Left colon (tissue), 2 donors: ENCODE measurements at places on chromosomes 6 and 20.

- DNase-seq: peak; percentile 2
These were observed 43.5 kb downstream of the PMEPA1 start for GRCh38 chr20:57666106-57666833.

- DNase-seq: no peak
These were observed 84.4 kb downstream of the BACH2 start for GRCh38 chr6:90212274-90212673.

GRCh38 chr6:20242397-20242796 is 30.1 kb upstream of the MBOAT1 start:
- DNase-seq: no peak

- no peak for DNase-seq
These were observed 348.4 kb downstream of the TPBG start for GRCh38 chr6:82711971-82712370.

DNA sequence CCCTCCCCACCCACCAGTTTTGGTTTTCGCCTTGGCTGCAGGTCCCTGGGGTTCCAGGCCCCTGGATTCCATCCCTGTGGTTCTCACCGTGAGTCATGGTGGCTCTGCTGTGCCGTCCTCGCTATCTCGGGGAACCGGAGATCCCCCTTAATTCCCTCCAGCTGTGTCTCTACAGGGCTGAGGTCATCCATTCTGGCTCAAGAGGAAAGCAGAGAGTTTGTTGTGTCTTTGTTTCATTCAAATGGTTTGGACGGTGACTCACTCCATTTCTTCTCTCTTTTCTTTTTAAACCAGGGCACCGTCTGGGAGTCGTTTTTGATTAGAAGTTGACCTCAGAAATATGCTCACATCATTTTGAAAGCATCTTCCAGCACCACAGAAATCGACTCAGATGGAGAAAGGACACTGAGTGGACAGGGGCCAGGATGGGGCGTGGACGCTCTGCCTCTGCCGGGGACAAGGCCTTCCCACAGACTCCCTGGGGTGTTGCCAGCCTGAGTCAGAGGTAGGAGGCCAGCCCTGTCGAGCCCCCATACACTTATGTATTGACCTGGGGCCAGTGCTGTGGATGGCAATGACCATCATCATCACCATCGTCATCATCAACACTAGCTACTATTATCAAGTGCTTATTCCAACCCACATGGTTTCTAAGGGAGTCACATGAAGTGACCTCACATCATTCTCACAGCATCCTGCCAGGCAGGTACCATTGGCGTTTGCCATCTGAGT is 176.2 kb downstream of the NFATC2 start:
- no peak for DNase-seq

GRCh38 chr6:21754891-21755290 is 161.3 kb downstream of the SOX4 start:
- DNase-seq: no peak

GRCh38 chr6:16285467-16286150 is 47.2 kb downstream of the GMPR start:
- no peak for DNase-seq

GRCh38 chr20:19690462-19690861 is 67.6 kb upstream of the RIN2 start:
- DNase-seq: no peak

DNA sequence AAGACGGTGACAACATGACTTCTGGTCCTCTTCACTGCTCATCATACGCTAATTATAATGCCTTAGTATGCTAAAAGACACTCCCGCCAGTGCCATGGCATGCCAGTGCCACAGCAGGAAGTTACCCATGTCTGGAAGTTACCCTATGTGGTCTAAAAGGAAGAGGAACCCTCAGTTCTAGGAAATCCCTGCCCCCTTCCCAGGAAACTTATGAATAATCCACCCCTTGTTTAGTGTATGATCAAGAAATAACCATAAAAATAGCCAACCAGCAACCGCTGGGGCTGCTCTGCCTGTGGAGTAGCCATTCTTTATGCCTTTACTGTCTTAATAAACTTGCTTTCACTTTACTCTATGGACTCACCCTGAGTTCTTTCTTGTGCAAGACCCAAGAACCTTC is 15.8 kb upstream of the SERPINB9 start:
- no peak for DNase-seq

DNA sequence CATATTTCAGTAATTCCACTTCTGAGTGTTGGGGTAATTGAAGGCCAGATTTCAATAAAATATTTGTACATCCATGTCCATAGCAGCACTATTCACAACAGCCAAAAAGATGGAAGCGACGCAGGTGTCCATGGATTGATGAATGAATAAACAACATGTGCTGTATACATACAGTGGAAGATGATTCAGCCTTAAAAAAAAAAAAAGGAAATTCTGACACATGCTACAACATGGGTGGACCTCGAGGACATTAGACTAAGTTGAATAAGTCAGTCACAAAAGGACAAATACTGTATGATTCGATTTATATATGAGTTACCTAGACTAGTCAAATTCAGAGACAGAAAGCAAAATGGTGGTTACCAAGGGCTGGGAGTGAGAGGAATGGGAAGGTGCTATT is 57.2 kb downstream of the TRAM2 start:
- no peak for DNase-seq

- DNase-seq: no peak
These were observed 159.2 kb downstream of the ATXN1 start for GRCh38 chr6:16602035-16602434.

DNA sequence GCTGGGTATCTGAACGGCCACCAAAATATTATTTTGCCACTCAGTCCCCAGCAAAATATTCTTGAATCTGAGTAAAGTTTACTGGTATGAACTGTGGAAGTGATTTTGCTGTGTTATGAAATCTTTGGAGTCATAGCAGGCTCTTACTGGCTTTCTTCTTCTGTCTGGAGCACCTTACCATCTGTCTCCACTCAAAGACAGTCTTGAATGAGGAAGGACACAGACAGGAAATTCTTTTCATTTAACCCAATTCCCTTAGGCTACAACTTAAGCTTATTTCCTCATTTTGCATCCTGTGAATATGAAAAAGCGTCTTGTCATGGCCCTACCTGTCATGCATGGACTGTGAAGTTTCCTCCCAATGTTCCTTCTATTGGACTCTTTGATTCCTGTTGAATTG is 24.7 kb downstream of the FNDC1 start:
- no peak for DNase-seq

- DNase-seq: no peak
These were observed 74.6 kb upstream of the THBS2 start for GRCh38 chr6:169328112-169328801.

- DNase-seq: no peak
These were observed 103.9 kb downstream of the EPM2A start for GRCh38 chr6:145631374-145631773.

GRCh38 chr20:61732511-61733210 is 333.0 kb downstream of the TAF4 start:
- DNase-seq: no peak

DNA sequence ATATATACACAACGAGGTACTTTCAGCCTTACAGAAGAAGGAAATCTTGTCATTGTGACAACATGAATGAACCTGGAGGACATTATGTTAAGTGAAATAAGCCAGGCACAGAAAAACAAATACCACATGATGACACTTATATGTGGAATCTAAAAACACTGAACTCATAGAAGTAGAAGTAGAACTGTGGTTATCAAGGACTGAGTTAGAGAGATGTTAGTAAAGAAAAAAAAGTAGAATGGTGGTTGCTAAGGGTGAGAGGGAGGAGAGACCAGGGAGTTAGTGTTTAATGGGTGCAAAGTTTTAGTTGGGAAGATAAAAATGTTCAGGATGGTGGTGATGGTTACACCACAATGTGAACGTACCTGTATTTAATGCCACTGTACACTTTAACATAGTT is 4.8 kb upstream of the STX11 start:
- DNase-seq: no peak

GRCh38 chr6:143241111-143241510 is 180.4 kb downstream of the AIG1 start:
- DNase-seq: no peak

DNA sequence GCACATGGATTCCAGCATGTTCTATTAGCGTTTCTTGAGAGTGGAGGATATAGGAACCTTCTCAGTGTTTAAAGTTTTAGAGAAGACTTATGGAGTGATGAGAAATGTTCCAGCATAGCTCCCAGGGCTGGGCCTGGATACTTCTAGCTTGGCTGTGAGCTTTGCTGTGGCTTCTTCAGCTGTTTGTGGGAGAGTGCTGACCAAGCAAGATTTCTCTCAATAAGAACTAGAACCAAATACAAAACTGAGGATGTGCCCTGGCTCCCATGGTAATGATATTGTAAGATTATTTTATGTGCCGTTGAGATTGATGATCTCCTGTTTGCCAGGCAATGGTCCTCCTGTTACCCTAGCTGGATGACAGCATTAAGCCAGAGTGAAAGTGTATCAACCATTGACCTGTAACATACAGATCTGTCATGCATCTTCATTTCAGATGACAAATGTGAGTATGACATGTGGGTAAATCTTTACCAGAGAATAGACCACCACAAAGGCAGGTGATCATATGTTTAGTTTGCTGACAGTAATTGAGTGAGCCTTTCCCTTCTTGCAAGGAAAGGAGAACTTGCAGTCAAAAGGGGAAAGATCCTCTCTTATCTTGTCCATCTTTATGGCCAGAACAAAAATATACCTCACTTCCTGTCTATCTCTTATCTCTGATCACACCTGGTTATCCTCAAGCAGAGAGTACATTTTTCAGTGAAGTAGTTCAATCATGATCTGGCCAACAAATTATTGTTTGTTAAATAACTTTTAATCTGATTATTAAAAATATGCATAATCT is 180.1 kb downstream of the SLC24A3 start:
- no peak for DNase-seq

DNA sequence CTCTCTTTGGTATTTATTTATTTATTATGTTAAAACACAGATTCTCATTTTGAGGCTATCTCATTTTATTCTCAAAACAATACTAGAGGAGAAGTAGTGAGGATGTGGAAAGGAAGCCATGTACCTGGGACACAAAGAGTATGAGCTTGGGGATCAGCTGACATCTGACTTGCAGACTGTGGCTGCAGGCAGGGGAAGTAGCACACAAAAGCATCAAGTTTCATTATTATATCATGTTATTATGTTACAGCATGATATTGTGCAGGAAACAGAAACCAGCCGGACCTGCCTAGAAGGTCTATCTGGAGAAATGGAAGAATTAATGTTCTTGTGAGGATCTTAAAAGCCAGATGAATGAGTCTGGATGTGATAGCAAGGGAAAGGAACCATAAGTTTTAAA is 248.2 kb downstream of the KHDC1L start:
- DNase-seq: no peak

GRCh38 chr6:150252714-150253444 is 110.0 kb downstream of the PPP1R14C start:
- no peak for DNase-seq

DNA sequence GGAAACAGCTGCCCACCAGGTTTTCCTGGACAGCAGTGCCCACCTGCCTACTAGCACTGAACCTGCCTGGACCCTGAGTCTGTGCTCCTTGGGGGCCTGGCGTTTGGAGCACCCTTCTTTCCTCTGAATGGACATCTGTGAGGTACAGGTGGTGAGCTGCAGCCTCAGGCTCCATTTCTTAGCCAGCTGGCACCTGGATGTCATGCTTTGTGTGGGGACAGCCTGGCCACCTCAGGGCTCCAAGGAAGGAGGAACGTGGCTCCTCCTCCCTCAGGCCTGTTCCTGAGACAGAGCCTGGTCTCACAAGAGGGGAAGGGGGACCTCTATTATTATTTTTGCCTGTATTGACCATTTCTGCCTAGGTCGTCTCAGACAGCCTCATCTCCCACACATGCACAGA is 8.1 kb downstream of the TMEM151B start:
- DNase-seq: no peak

DNA sequence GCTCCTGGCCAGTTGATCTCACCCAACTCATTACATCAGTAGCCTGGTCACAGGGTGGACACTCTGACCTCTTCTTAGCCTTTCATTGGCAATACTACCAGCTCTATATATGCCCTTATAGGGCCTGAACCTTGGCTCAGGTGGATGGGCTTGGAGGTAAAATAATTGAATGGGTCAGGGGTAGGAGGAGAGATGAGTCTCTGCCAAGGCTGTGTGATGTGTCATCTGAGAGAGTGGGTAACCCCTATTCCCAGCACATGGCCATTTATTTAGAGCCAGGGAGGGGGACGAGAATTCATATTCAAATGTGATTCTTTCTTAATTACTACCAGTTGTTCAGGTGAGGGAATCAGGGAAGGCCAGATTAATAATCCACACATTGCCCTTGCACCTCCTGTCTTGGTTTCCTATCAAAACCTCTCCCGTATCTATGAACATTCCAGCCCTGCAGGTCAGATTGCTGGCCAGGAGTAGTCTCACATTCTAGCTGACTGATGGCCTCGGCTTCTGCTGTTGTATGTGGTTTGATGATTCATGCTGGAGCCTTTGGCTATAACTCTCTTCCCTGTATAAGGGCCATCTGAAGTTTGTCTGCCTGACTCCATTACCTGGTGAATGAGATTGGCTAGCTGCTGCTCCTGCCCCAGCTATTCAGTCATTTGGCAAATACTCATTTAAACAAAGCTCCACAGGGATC is 13.4 kb downstream of the C20orf173 start:
- DNase-seq: no peak

DNA sequence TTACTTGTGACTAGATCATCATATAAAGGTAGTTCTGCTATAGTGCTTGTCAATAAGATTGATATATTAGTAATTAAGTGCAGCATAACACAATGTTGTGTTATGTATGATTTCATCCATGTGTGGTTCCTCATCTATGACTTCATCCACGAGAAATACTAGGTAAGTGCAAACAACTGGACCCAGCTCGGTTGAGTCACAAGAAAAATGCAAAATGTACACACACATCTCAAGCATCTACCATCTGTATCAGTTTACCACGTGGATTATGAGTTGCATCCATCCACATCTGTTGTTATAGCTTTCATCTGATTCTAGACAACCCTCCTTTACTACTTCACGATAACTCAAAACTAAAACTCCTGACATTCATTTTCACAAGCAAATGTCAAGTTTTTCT is 517.0 kb upstream of the CITED2 start:
- DNase-seq: no peak

DNA sequence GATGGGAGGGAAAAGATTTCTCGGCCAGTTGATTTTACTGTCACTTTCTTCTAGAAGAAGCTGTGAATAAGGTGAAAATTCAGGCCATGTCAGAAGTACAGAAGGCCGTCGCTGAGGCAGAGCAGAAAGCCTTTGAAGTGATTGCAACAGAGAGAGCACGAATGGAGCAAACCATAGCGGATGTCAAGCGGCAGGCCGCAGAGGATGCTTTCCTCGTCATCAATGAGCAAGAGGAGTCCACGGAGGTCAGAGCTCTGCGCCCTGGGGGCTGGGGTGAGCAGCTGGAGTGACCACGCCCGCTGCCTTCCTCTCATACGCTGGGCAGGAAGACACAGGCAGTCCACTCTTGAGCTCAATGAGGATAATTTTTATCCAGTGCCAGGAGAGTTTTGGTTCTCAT is 21.8 kb upstream of the C20orf144 start:
- DNase-seq: no peak
